ENCODE measurements at places on chromosomes 7 and 10. TPM values are rescaled to one million over a fixed set of nuclear protein-coding genes. Genes with fewer than 3 reads are reported as not detected.

Gene SHH
- total RNA-seq = not detected

Gene ZNF804B
- not detected for total RNA-seq

GRCh38 chr10:11255796-11256444 is 238.2 kb downstream of the CELF2 start:
- H3K4me3 ChIP-seq = no peak overlapping the region
- H3K36me3 ChIP-seq = peaks cover 60% of the 10 kb centered on the region
- DNase-seq = no peak
- peak overlapping the region; percentile 65 for H3K27ac ChIP-seq

DNA sequence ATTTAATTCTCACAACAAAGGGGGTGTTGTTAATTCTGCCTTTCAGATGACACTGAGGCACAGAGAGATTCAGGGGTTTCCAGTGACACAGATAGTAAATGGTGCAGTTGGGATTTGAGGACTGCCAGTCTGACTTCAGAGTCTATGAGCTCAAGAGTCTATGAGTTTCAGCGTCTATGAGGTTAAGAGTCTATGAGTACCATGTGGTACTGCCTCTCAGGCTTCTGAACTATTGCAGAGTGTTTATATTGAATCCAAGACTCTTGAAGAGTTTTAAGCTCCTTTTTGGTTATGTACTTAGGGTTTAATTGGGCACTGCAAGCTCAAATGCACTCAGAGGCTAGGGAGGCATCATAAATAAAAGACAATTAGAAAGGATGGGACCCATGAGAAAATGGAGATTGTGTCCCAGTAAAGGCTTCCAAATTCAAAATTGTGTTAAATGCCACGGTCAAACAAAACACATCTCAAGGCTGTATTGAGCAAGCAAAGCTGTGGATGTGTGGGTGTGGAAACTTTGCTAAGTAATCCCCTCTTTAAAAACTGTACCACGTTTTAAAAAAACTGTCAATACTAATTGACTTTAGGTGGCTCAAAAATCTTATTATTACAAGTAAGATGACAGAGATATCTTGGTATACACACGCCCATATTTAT is 123.9 kb upstream of the FAM171A1 start:
- peaks cover 2% of the 10 kb centered on the region for H3K27me3 ChIP-seq
- no peaks in the 10 kb centered on the region for H3K36me3 ChIP-seq
- no peak for DNase-seq
- no peak overlapping the region for H3K27ac ChIP-seq
- no peak overlapping the region for H3K4me3 ChIP-seq

- H3K4me3 ChIP-seq = no peak overlapping the region
- H3K36me3 ChIP-seq = peaks cover 13% of the 10 kb centered on the region
- H3K27ac ChIP-seq = no peak overlapping the region
- DNase-seq = no peak
- no peaks in the 10 kb centered on the region for H3K27me3 ChIP-seq
Measured at GRCh38 chr10:11166550-11166949, 148.9 kb downstream of the CELF2 start.

- no peaks in the 10 kb centered on the region for H3K27me3 ChIP-seq
- H3K27ac ChIP-seq = no peak overlapping the region
Measured at GRCh38 chr10:73800560-73801252, 10.7 kb downstream of the NDST2 start.

DNA sequence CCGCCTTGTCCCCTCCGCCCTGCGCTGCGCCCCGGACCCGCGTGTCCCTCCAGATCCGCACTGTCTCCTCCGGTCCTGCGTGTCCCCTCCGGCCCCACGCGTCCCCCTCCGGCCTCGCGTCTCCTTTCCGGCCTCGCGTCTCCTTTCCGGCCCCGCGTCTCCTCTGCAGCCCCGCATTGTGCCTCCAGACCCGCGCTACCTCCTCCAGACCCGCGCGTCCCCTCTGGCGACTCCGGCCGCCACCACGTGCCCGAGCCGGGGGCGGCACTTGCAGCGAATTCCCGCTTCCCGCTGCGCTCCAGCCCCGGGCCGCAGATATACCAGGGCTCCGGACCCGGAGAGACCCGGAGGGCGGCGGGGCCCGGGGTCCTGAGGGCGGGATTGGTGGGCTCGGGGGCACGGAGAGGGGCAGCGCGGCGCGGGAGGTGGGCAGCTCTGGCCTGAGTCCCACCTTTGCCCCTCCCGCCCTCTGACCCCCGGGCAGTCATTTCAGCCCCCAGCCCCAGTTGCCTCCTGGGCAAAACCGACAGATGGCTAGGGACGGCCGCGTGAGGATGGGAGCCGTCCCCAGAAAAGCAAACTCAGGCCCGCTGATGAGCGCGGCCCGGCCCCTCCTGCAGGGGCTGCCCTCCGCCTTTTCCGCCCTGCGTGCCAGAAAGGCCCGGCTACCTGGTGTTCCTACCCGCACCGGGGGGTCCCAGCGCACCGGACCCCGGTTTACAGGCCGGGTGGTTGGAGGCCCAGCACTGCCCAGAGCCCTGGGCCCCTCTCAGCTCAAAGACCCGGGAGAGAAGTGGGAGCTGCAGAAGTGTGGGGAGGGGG is 56.5 kb downstream of the RBM17 start:
- H3K4me3 ChIP-seq = peak overlapping the region; percentile 86
- no peaks in the 10 kb centered on the region for H3K27me3 ChIP-seq
- H3K27ac ChIP-seq = peak overlapping the region; percentile 51

- H3K27ac ChIP-seq = no peak overlapping the region
- H3K4me1 ChIP-seq = no peaks in the 10 kb centered on the region
- H3K27me3 ChIP-seq = peaks cover 4% of the 10 kb centered on the region
Measured at GRCh38 chr10:8967061-8967460, 912.6 kb downstream of the GATA3 start.

DNA sequence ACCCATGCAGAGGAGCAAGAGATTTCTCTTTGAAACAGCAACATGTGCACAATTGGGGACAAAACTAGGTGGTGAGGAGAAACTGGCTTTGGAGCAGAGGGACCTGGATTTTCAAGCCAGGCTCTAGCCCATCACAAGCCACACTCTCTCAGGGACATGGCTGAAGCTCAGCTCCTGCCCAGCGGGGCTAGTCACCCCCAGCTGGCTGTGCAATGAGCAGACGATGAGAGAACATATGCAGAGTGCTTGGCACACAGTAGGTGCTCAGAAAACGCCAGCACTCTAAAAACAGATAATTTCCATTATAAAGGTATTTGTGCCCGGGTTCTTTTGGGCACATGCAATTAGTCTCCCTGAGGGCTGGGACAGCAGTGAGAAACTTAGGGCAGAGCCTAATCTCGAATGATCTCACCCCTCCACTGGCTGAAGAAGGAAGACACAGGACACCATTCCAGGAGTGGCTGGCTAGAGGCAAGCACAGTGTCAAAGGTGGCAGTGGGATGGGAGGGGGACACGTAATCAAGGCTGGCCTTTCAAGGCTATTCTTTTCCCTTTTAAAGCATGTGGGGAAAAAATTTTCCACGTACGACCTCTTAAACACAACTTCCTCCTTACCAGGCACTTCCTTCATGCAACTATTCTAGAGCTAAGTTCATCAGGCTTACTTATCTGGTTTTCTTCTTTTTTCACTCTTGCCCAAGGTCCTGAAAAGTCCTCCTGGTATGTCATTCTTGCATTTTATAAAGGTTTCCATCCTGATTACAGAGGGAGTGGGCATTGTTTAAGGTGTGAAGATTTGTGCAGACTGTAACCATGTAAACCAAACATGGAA is 15.1 kb downstream of the FAM53B start:
- H3K27ac ChIP-seq = peak overlapping the region; percentile 89
- no peak for DNase-seq
- H3K4me1 ChIP-seq = peaks cover 71% of the 10 kb centered on the region
- peaks cover 33% of the 10 kb centered on the region for H3K36me3 ChIP-seq
- H3K4me3 ChIP-seq = peak overlapping the region; percentile 70

- H3K4me3 ChIP-seq = no peak overlapping the region
- H3K27me3 ChIP-seq = no peaks in the 10 kb centered on the region
Measured at GRCh38 chr10:35359056-35359455, 22.7 kb downstream of the CCNY start.

- peaks cover 13% of the 10 kb centered on the region for H3K36me3 ChIP-seq
- H3K4me1 ChIP-seq = peaks cover 59% of the 10 kb centered on the region
- no peak overlapping the region for H3K4me3 ChIP-seq
- no peak for DNase-seq
Measured at GRCh38 chr10:69333205-69333604, 54.9 kb downstream of the HK1 start.

- H3K4me3 ChIP-seq = peak within 1 kb of the TSS; percentile 95
- no peaks in the 10 kb centered on the region for H3K36me3 ChIP-seq
- H3K4me1 ChIP-seq = peaks cover 27% of the 10 kb centered on the region
- peaks cover 9% of the 10 kb centered on the region for H3K27me3 ChIP-seq
- peak; percentile 36 for DNase-seq
Measured at GRCh38 chr10:96720422-96721206, at the start of gene PIK3AP1. PIK3AP1 (minus strand) TSS chr10:96720514; CDS start chr10:96720394, 120 bp downstream.

DNA sequence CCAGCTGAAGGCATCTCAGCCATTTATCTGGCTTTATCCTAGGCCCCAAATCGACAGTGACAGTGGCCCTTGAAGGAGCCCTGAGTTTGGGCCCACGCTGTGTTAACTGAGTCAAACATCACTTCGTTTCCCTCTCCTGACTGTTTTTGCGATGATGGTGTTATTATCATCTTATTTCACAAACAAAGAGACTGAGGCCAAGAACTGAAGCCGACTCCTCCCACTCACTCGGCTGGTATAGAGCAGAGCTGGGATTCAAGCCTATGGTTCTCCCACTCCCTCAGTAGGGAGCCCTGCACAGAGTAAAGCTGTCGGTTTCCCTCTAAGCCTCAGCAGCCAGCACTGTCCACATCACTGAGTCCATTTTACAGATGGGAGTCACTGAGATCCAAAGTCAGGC is 141.0 kb downstream of the CDH23 start:
- H3K4me3 ChIP-seq = no peak overlapping the region
- no peak for DNase-seq
- no peaks in the 10 kb centered on the region for H3K36me3 ChIP-seq
- H3K27me3 ChIP-seq = no peaks in the 10 kb centered on the region

DNA sequence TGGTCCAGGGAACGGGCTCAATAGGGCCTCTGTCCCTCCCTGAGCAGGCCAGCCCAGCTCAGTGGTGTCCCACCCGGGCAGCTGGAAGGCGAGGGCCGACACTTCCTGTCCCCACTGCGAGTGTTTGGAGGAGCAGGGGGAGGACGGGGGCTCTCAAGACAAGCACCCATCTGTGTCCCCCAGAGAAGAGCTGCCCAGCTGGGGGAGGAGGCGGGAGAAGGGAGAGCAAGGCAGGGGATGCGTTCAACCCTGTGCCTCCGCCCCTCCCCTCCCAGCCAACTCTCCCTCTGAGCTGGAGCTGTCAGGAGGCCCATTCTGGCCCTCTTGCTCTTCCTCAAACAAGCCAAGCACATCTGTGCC is 35.7 kb downstream of the ZCCHC24 start:
- no peak for DNase-seq
- no peaks in the 10 kb centered on the region for H3K36me3 ChIP-seq
- no peak overlapping the region for H3K4me3 ChIP-seq
- H3K27ac ChIP-seq = no peak overlapping the region
- H3K4me1 ChIP-seq = no peaks in the 10 kb centered on the region

DNA sequence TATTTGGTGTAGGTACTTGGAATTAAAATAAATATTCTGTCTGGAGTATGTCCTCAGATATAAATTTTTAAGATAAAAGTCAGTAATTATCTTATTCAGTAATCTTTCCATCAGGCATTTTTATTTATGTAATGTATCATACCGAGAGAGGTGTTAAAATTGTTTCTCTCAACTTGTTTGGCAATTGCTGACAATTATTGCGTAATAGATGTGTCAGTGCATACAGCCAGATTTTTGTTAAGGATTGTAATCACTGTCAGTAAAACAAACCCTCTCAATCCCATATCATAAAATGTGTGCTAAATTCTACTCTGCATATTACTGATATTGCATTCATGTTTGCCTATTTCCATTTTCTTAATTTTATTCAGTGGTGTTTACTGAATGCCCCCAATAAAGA is 69.2 kb downstream of the CNTNAP2 start:
- H3K4me3 ChIP-seq = no peak overlapping the region
- DNase-seq = no peak
- H3K4me1 ChIP-seq = no peaks in the 10 kb centered on the region
- no peaks in the 10 kb centered on the region for H3K36me3 ChIP-seq

GRCh38 chr7:5519515-5519928 is 95.9 kb upstream of the TNRC18 start:
- H3K4me1 ChIP-seq = peaks cover 11% of the 10 kb centered on the region
- H3K27me3 ChIP-seq = peaks cover 4% of the 10 kb centered on the region
- no peak overlapping the region for H3K27ac ChIP-seq
- peaks cover 6% of the 10 kb centered on the region for H3K36me3 ChIP-seq
- no peak overlapping the region for H3K4me3 ChIP-seq
- no peak for DNase-seq

GRCh38 chr7:30255064-30255769 is 29.2 kb upstream of the ZNRF2 start:
- no peaks in the 10 kb centered on the region for H3K4me1 ChIP-seq
- H3K4me3 ChIP-seq = no peak overlapping the region
- no peak for DNase-seq
- no peak overlapping the region for H3K27ac ChIP-seq

GRCh38 chr7:155198901-155199845 is 98.5 kb upstream of the INSIG1 start:
- H3K36me3 ChIP-seq = peaks cover 10% of the 10 kb centered on the region
- H3K27ac ChIP-seq = peak overlapping the region; percentile 83
- DNase-seq = peak; percentile 48
- peaks cover 24% of the 10 kb centered on the region for H3K4me1 ChIP-seq
- H3K4me3 ChIP-seq = peak overlapping the region; percentile 46

DNA sequence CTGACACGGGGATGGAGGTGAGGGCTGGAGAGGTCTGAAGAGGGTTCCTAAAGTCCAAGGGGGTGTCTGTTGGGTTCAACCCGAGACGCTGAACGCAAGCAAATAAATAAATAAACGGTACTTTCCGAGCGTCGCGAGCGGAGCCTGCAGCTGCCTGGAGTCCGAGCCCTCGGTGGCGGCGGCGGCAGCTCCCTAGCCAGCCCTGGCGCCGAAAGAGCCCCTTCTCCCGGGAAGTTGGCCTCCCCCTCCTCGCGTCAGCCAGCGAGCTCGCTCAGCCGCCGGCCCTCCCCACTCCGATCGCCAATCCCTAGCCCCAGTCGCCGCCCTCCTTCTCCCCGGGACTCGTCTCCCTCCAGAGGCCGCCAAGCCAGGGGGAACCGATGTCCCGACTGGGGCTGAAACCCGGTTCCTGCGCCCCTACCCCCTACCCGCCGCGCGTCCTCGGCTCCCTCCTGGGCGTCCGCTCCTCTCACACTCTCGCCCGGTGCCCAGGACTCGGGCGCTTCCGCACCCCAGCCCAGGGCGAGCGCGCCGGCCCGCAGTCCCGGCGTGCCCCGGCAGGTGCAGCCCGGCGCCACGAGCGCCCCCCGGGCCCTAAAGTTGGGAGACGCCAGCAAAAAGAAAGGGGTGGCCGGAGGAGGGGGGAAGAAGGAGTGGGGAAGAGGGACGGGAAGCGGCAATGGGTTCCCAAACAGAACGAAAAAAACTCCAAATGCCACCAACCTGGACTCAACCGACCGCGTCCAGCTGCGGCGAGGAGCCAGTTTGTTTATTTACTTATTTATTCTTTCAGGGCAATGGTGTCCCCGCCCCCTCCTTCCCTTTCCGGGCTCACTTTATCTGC is at the start of gene GFRA1:
TSS of gene GFRA1 (minus strand) at position 767 of the 844 bp plus-strand sequence. CDS start 1,177 bp downstream, outside the sequence.
- H3K36me3 ChIP-seq = no peaks in the 10 kb centered on the region
- H3K27me3 ChIP-seq = peaks cover 67% of the 10 kb centered on the region
- H3K4me3 ChIP-seq = peak within 1 kb of the TSS; percentile 6

All from activated T-helper 1 cell treated with anti-CD3 and anti-CD28 coated beads, Interleukin-12 subunit alpha, Interleukin-12 subunit beta, Interleukin-2, Interleukin-4 antibody, amounts not matched to agents 30 ng/mL and 10 ng/mL and 1 ng/mL, durations not matched to agents 14 hours and 24 hours and 36 hours (primary cell).